ENCODE measurements at places on chromosomes 6 and 20.

- no peak for DNase-seq
These were observed 25.1 kb upstream of the TCFL5 start for GRCh38 chr20:62886709-62887058.

DNA sequence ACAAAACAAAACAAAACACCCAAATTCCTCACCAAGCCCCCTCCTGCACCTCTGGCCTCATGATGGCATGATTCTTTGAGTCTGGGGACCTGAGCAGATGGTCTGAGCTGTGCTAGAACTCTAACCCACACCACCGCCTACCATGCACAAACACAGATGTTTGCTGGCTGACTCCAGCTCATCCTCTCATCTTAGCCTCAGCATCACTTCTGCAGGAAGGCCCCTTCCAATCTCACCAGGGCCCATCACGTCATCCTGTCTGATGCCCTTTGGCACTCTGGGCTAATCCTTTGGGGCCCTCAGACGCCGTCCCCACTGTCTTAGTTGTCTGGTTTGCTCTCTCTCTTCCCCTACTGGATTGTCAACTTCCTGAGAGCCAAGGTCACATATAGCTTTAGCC, 85.8 kb downstream of the PHACTR3 start:
- DNase-seq: no peak

DNA sequence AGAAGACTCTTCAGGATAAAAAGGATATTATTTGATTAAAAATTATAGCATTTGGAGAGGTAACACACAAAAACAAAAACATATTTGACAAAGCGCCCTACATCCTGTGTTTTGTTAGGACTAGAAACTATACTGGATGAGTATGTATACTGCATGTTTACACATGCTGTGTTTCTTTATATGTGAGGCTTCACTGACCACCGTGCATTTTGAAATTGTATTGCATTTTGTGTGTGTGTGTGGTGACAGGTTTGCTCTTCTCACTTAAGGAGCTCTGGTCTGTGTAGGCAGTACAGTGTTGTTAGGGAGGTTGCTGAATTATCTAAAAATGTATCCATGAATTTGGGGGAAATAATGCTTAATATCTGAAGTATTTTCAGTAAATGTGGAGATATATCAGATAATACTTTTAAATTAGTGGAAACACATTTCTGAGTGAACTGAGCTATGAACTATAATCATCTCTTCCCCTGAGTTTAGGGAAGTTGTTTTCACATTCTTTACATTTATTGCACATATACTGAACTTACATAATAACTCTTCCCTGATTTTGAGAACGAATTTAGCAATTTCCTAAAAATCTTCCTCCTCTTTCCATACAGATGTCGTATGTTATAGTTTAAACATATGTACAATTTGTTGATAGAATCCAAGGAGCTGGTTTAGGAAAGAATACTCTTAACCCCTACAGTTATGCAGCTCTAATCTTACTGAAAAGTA, 43.3 kb downstream of the TMEM170B start:
- DNase-seq: no peak

DNA sequence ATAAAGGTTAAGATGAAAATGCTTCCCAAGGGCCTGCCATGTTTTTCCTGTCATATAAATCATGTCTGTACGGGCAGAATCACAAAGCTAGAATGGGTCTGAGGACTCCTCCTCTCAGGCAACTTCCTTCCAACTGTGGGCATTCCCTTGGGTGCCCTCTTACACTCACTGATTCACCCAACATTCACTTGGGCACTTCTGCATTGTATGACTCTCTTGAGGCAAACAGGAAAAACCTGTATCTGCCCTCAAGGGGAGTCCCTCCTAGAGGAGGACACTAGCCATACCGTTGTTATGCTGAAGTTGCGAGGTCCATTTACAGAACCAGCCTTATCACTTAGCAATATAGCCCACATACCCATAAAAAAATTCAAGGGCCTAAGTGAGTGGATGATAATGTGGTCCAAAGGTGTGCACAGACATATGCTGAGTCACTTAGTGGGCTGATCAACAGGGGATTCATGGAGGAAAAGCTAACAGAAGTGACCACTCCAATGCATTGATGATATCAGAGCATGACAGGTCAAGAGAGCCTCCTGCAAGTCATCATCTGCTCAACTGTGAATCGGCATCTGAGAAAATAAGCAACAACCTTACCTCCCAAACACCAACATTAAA, 131.1 kb downstream of the ATXN1 start:
- DNase-seq: no peak

DNA sequence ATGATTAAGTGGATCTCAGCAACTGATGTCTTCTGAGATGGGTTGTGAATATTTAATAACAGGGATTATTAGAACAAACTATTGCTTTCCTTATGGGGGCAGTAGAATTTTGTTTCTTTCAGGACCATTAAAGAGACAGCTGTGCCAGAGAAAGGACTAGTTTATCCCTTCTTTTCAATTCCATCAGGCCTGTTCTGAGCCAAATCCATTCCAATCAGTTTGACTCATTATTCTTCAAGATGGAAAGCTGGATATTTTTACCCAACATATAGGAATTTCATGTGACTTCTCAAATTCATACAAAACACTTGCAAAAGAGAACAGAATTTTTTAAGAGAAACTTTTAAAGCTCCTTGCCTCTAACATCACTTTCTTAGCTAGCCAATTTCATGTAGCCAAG, 722.0 kb upstream of the FLRT3 start:
- DNase-seq: no peak

DNA sequence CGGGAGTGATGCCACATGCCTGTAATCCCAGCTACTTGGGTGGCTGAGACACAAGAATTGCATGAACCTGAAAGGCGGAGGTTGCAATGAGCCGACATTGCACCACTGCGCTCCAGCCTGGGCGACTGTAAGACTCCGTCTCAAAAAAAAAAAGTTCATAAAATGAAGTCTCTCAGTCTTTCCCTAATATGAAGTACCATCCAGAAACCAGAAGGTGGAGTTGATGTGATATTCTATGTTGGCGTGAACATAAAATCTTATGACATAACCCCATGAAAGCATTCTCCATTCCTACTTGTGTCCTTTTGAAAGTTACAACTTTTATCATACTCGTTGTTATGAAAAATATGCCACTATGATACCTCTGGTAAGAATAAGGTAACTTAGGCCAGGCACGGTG, 5.7 kb downstream of the SOD2 start:
- DNase-seq: no peak

DNA sequence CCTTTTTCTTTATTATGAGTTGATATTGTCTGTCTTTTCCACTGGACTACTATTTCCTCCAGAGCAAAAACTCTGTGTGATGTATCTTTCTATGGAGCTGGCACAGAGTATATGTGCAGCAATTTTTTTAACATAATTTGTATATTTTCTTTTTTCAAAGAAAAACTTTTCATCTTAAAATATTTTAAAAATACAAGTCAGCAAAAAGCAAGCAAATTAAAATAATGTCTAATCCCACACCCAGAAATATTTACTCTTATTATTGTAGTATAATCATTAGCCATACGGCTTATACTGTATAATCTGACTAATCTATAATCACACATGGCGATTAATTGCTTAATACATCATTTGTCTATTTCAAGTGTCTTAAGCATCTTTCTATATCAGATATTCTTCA, 49.7 kb upstream of the BTN3A2 start:
- DNase-seq: no peak

Data from Karpas-422 (cell line).